Spleen (tissue), 13 donors: ENCODE measurements at places on chromosomes 12 and 14. TPM values are rescaled to one million over a fixed set of nuclear protein-coding genes. Genes with fewer than 3 reads are reported as not detected.

Gene GPX2
- 0.26 TPM for polyA plus RNA-seq

Gene PLA2G1B
- 0.29 TPM for polyA plus RNA-seq

DNA sequence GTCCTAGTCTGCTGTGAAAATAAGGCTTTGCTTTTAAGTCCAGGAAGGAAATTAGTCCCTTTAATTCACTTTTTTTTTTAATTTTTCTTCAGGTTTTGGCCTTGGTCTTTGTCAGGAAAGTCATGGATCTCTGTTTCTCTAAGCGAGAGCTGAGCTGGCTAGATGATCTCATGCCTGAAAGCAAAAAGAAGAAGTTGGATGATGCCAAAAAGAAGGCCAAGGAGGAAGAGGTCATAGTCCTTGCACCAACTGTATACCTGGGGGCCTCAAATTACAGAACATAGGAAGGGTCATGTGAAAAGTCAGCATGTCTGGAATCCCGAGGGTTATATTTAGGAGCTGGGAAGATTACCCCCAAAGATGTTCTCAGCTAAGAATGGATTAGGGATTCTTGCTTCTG lies 72.3 kb downstream of the SLC4A8 start:
- no peak overlapping the region for H3K27ac ChIP-seq
- no peak for DNase-seq
- no peaks in the 10 kb centered on the region for H3K4me1 ChIP-seq
- H3K36me3 ChIP-seq = no peaks in the 10 kb centered on the region

Gene SYNDIG1L
- 0.13 TPM for polyA plus RNA-seq

- no peaks in the 10 kb centered on the region for H3K27me3 ChIP-seq
- no peak for DNase-seq
- H3K4me3 ChIP-seq = no peak overlapping the region
- no peaks in the 10 kb centered on the region for H3K4me1 ChIP-seq
- H3K27ac ChIP-seq = no peak overlapping the region
Measured at GRCh38 chr14:23512156-23512555, 39.4 kb downstream of the ZFHX2 start.
